Left kidney (tissue), 8 donors: ENCODE measurements at places on chromosomes 1 and 21. TPM values are rescaled to one million over a fixed set of nuclear protein-coding genes. Genes with fewer than 3 reads are reported as not detected.

PRDM16 gene
- polyA plus RNA-seq, result 7.3 TPM

ELAPOR1 gene
- polyA plus RNA-seq, result 1.6 TPM

AIRE gene
- 0.42 TPM for polyA plus RNA-seq

HSD3B2 gene
- polyA plus RNA-seq, result 3.0 TPM

CLEC20A gene
- 0.30 TPM for polyA plus RNA-seq
